Brain (organoid and tissue), 16 donors: ENCODE measurements at places on chromosomes 13 and 19. TPM values are rescaled to one million over a fixed set of nuclear protein-coding genes. Genes with fewer than 3 reads are reported as not detected.

- no peak for DNase-seq
Measured at GRCh38 chr13:72430923-72431322, 296.5 kb downstream of the MZT1 start.

- peak; percentile 46 for DNase-seq
Measured at GRCh38 chr19:13069415-13070359, 33.0 kb downstream of the LYL1 start.

- peak; percentile 81 for DNase-seq
Measured at GRCh38 chr19:48837051-48837524, 797 bp upstream of the HSD17B14 start.

- peak; percentile 66 for DNase-seq
Measured at GRCh38 chr19:39843919-39844793, 2.0 kb downstream of the FBL start.

The SNRPD2 gene
- polyA plus RNA-seq, result 350 TPM

The SPRED3 gene
- 2.6 TPM for polyA plus RNA-seq

- DNase-seq, result no peak
Measured at GRCh38 chr13:35593651-35594050, 117.2 kb upstream of the MAB21L1 start.

GRCh38 chr13:51771418-51772104, 32.4 kb downstream of the DHRS12 start:
- no peak for DNase-seq

DNA sequence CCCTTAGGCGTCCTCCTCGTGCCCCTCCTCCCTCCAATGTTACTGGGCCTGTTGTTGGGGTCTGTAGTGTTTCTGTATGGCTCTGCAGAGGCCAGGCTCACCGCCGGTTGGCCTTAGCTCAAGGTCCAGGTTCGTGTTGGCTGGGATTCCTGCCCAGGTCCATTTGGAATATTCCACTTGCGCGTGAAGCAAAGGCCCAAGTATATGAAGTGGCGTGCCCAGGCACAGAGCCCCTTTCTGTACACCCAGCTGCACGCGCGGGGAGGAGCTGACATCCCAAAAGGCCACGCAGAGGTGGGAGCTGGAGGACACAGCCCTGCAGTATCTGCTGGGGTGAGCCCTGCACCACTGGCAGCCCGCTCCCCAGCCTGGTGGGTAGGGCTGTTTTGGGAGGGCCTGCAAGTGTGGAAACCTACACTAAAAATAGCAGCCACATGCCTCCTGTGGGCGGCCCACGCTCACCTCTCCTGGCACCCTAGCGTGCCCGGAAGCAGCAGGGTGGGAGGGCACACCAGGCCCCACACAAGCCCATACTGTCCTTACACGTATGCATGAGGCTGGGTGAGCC, 30.2 kb downstream of the CRTC1 start:
- no peak for DNase-seq
